ENCODE measurements at places on chromosomes 3 and 15.

DNA sequence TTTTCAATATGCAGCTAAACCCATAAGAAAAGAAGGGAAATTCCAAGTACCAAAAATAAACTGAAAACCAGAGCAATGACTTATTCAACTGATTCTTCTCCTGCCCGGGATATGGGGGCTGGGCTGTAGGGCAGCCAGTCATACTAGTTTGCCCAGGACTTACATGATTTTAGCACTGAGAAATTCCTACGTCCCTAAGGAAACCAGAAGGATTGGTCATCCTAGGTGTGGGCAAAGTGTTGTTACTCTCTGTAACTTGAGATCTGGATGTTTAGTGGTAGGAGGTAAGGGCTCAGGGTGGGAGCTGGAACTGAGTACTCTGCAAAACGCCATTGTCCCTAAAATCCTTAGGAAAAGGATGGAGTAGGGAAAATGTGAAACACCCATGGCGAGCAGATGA lies 1.2 kb upstream of the DAZL start:
- DNase-seq, result no peak

DNA sequence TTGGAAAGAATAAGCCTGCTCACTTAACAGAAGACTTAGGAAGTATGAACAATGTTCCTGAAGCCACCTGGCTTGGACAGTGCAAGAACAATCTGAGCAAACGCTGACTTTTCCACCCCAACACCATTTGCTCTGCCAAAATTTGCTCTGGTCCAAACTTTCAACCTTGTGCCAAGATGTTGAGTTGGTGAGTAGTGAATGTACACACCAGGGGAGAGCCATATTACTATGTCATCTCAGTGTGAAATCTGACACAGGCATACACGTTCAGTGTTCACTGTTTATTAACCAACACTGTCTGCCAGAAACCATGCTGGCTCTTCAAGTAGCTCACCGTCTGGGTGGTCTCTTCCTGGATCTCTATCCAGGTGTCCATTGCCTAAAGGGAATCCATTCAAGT lies 152.9 kb upstream of the LPP start:
- DNase-seq, result no peak

DNA sequence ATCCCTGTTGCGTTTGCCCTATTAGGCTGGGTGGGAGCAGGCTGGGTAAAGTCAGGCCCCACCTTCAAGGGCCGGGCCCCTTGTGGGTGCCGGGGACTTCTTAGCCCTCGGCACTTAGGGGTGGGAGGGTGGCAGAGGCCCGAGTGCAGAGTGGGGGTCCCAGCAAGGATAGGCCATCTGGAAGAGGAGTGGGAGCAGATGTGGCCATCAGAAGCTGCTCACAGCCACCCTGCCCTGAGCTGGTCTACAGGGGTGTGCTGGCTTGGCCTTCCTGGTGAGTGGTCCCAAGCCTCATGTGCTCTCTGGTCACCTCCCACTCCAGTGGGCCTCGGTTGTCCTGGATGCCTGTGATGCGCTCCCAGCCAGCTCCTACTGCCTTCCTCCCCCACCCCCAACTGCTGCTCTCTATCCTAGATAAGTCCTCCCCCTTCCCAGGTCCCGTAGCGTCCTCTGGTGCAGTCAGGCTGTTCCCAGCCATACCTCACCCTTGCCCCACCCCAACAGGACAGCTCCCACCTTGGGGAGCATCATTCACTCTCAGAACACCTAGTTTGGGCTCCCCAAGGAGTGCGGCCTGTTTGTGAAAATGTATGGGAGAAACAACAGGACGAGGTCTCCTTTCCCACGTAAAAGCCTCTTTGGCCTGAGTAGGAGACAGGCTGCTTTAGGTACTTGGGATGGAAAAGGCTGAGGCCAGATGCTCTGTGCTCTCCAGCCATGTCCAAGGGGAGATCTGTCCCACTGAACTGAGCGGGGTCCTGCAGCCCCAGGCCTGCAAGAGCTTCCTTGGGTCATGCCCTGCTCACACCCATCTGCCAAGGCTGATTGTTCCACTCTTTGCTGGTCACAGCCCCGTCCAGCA lies 24.9 kb upstream of the PLXNA1 start:
- no peak for DNase-seq

DNA sequence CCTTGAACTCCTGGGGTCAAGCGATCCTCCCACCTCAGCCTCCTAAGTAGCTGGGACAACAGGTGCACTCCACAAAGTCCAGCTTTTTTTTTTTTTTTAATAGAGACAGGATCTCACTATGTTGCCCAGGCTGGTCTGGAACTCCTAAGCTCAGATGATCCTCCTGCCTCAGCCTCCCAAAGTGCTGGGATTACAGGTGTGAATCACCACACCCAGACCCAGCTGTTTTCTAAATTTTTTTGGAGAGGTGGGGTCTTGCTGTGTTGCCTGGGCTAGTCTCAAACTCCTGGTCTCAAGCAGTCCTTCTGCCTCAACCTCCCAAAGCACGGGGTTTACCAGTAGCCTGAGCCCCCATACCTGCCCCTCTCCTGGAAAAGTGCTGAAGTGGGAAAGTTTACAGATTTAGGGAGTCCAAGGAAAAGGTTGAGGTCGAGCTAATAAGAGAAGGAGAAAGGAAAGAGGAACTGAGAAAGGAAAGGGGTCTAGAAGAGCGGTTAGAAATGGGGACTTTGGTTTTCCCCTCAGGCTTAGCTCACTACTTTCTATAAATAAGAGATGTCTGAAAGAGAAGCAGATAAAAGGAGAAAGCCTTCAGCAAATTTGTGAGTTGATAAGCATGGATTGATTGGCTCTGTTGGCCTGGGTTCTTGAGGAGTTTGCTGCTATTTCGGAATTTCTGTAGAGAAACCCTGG lies 23.6 kb downstream of the UBE2E1 start:
- no peak for DNase-seq

GRCh38 chr15:92538115-92538514 lies 117.5 kb downstream of the FAM174B start:
- no peak for DNase-seq

GRCh38 chr3:183981990-183982644 lies 35.6 kb downstream of the ABCC5 start:
- DNase-seq, result no peak
